Panc1 (cell line): ENCODE measurements at places on chromosomes 5 and 9. TPM values are rescaled to one million over a fixed set of nuclear protein-coding genes. Genes with fewer than 3 reads are reported as not detected.
A peak's percentile ranks its signal among the peaks of the same experiment; 100 is the strongest.

Gene ZNF454
- 0.10 TPM for total RNA-seq

Gene IL13
- not detected for total RNA-seq

GRCh38 chr5:149748471-149749094, 18.5 kb downstream of the PPARGC1B start:
- no peaks in the 10 kb centered on the region for H3K27me3 ChIP-seq
- H3K27ac ChIP-seq: no peak overlapping the region
- H3K4me3 ChIP-seq: no peak overlapping the region

DNA sequence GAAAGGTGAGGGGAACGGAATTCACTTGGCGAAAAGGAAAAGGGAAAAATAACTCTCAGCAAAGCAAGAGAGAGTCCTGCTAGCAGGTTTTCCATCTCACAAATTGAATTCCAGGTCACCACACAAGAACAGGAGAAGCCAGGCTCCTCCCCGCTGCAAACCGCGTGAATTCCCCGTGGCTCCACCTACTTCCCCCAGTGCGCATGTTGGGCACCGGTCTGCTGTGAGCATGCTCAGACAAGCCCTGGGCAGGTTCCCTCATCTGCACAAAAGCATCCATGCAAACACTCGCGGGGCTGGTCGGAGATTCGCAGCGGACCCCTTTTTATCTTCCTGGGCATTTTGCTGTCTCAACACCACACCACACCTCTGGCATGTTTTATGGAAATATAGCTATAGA, 58.5 kb upstream of the S1PR3 start:
- H3K36me3 ChIP-seq: no peaks in the 10 kb centered on the region
- no peaks in the 10 kb centered on the region for H3K27me3 ChIP-seq
- H3K4me3 ChIP-seq: peak overlapping the region; percentile 18

- no peaks in the 10 kb centered on the region for H3K36me3 ChIP-seq
- peak overlapping the region; percentile 3; the same call in 1 of the 2 replicates for H3K27ac ChIP-seq
- peak; percentile 73 for DNase-seq
- peaks cover 8% of the 10 kb centered on the region for H3K27me3 ChIP-seq
- H3K4me3 ChIP-seq: 0 out of 2 replicates have a peak overlapping the region, but pooled peaks have one; percentile 1
Measured at GRCh38 chr5:168219515-168220410, 71.7 kb upstream of the WWC1 start.

DNA sequence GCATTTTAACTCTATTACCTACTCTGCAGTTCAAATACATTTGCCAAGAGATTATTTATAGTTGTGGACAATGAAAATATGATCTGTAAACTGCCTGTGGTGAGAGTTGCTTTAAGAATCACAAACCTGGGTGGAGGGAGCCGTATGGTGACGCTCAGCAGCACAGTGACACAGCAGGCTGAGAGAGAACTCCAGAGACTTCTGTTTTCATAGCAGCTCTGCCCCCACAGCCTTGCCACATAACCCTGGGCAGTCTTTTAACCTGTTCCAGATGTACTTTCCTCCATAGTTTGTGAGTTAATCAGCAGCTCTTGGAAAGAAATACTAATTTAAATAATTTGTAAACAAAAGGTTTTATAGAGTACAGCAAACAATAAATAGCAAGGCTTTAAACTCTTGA, 450.5 kb downstream of the ELAVL2 start:
- no peaks in the 10 kb centered on the region for H3K4me1 ChIP-seq
- H3K27me3 ChIP-seq: no peaks in the 10 kb centered on the region
- H3K4me3 ChIP-seq: no peak overlapping the region
- no peaks in the 10 kb centered on the region for H3K36me3 ChIP-seq
- DNase-seq: no peak
- no peak overlapping the region for H3K27ac ChIP-seq

- H3K27me3 ChIP-seq: no peaks in the 10 kb centered on the region
- no peak for DNase-seq
- H3K4me1 ChIP-seq: no peaks in the 10 kb centered on the region
- no peak overlapping the region for H3K4me3 ChIP-seq
Measured at GRCh38 chr9:79341561-79341960, 230.2 kb upstream of the TLE4 start.
